CD8-positive, alpha-beta memory T cell (primary cell): ENCODE measurements at places on chromosomes 6 and 20. TPM values are rescaled to one million over a fixed set of nuclear protein-coding genes. Genes with fewer than 3 reads are reported as not detected.

- no peaks in the 10 kb centered on the region for H3K27me3 ChIP-seq
- no peak overlapping the region for H3K4me3 ChIP-seq
- no peak overlapping the region for H3K27ac ChIP-seq
- H3K4me1 ChIP-seq: no peaks in the 10 kb centered on the region
- DNase-seq: no peak
Observed at GRCh38 chr20:53343448-53343847, 250.2 kb downstream of the ZNF217 start.

- DNase-seq: no peak
- H3K4me1 ChIP-seq: no peaks in the 10 kb centered on the region
- no peaks in the 10 kb centered on the region for H3K27me3 ChIP-seq
- H3K4me3 ChIP-seq: no peak overlapping the region
- no peaks in the 10 kb centered on the region for H3K36me3 ChIP-seq
Observed at GRCh38 chr20:14817101-14817500, 479.7 kb upstream of the FLRT3 start.

Gene DSE
- polyA plus RNA-seq: 2.7 TPM

Gene FAM184A
- 0.85 TPM for polyA plus RNA-seq

Gene EYS
- not detected for polyA plus RNA-seq

DNA sequence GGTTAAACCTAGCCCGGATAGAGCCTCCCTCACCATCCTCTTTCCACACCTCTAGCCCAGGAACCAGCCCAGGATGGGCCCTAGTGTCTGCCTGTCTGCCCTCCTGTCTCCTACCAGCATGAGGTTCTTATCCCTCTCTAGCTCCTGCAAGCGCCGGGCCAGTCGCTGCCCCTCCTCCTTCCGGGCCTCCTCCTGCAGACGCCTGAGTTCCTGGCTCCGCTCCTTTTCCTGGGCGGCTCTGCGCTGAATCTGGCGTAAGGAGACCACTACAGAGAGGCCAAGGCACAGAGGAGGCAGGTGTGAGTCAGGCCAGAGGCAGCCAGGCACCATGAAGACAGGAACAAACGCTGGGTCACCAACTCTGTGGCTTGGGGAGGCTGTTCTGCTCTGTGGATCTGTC, 4.3 kb upstream of the PSORS1C2 start:
- no peak overlapping the region for H3K27ac ChIP-seq
- H3K36me3 ChIP-seq: no peaks in the 10 kb centered on the region
- no peak overlapping the region for H3K4me3 ChIP-seq
- H3K27me3 ChIP-seq: no peaks in the 10 kb centered on the region
